ENCODE measurements at places on chromosomes 1 and 21.
A peak's percentile ranks its signal among the peaks of the same experiment; 100 is the strongest.

DNA sequence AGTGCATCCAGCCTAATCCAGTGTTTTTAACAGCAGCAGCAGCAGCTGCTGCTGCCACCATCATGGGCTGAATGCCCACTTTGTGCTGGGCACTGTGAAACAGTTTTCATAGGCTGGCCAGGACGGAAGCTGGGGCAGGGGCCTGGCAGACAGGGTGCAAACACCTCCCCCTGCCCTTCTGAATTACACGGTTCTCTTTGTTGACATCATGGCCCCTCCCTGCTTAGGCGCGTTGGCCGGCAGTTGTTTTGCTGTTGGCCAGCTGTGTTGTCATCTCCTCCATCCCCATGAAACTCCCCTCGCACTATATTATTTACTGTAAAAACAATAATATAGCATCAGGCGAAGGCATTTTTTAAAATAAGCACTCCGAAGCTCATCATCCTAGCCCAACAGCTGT, 33.1 kb downstream of the PTPRU start:
- DNase-seq: no peak

DNA sequence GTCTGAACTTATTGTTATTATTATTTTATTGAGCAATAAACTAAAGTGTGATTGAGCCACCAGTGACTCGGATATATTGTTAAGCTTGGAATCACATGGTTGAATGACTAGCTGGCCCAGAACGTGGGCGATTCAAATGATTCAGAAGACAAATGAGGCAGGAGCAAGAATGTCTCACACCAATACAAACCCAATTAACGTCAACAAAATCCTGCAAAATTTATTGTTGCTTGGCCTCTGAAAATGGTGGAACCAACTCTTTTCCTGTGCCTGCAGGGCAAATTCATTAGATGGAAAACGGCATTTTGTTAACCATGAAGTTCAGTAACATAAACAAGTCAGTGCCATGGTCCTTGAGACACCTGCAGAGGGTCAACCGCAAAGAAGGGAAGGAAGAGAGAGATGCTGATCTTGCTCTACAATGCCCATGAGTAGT, 482.0 kb downstream of the SETD4 start:
- peak; percentile 99 for DNase-seq

DNA sequence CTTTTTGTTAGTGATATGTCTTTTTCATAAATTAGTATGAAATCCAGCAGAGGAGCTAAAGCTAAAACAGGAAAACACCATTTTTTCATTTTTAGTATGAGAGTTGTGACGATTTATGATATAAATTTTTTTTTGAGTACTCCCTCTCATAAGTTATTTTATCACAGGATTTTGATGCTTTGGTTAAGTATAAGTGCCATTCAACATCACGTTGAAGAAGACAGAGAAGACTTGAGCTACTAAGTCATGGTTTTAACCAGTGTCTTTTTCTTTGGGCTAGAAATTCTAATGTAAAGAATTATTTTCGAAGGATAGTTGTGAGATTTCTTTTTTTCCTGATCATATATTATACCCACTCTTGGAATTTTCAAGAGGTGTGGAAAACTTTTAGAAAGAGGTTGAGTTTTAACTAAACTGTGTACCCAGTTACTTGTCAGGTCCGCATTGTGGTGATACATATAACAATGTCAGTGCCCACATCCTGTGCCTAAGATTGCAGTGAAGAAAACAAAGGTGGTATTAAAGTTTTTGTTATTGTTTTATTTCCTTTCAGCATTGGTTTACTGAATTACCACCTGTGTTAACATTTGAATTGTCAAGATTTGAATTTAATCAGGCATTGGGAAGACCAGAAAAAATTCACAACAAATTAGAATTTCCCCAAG, 93.8 kb downstream of the USP25 start:
- no peak for DNase-seq

GRCh38 chr1:31705080-31705866, 1.5 kb upstream of the COL16A1 start:
- DNase-seq: no peak

- peak; percentile 4 for DNase-seq
Measured at GRCh38 chr1:22825486-22826189, 115.0 kb downstream of the EPHB2 start.

- DNase-seq: no peak
Measured at GRCh38 chr21:39029086-39029755, 154.0 kb downstream of the PSMG1 start.

DNA sequence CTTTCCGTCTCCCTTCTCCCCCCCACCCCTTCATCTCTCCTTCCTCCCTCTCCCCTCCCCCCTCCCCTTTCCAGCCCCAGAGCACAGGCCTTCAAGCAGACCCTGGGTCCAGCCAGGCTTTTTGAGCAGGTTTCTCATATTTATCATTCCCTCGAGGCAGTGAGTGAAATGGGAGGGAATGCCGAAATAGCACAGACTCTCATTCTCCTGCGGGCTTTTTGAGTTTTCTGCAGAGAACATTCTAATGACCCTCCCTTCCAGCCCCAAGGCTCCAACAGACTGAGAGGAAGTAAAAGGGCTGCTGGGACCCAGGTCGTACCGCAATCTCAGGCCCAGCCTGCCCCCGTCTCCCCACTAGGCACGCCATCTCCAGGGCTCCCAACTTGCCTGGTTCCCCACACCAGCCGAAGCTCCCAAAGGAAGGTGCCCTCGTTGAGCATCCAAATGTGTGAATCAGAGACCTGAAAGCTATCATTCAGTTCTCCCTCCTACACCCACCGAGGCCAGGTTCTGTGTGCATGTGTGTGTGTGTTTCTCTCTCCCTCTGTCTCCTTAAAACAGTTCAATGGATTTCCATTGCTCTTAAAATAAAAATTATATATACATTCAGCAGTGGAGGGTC, 22.3 kb downstream of the ACTA1 start:
- DNase-seq: no peak

DNA sequence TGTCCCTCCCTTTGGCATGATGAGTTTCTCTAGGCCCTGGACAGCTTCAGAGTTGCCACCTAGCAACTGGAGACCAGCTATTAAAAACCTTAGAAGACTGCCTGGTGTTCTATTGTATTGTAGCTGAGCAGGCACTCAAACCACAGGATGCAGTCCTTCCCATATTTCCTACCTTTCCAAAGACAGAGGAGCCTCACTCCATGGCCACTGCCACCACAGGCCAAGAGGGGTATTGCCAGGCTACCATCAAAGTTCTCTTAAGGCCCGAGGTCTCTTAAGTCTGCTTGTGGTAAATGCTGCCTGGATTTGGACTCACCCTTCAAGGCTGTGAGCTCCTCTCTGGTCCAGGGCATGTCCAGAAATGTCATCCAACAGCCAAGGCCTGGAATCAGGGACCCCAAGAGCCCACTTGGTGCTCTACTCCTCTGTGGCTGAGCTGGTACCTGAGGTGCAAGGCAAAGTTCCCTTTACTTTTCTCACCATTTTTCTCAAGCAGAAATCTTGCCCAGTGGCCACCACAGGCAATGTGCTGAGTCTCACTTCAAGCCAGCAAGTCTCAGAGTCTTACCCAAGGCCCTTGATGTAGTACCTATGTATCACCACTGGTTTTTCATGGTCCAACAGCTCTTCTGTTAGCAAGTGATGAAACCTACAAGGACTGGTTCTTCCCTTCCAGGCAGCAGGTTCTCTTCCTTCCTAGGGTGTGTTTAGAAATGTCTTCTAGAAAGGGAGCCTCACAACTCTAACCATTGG, 269.4 kb downstream of the AMY1C start:
- DNase-seq: no peak

DNA sequence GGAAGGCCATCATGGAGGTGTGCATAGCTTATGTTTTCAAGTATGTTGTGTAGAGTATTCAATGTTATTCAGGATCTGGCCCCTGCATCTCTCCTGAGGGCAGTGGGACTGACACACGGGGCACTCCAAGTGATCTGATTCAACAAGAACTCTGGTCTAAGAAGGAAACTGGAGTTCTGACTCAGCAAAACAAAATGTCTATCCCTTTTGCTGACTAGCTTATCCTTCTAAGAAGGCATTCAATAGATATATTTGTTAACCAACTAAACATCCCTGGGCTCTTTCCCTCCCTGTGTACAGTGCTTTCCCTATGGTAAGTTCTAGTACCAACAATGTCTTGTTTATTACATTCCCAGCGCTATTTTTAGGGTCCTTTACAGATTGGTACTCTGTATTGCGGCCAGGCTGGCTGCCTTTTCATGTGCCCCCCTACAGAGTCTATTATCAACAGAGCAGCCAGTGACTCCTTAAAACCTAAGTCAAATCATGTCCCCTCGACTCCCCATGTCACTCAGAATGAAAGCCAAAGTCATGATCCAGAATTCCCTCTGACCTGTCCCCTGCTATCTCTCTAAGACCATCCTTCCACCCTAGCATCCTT, 304.9 kb downstream of the KCNH1 start:
- DNase-seq: no peak

DNA sequence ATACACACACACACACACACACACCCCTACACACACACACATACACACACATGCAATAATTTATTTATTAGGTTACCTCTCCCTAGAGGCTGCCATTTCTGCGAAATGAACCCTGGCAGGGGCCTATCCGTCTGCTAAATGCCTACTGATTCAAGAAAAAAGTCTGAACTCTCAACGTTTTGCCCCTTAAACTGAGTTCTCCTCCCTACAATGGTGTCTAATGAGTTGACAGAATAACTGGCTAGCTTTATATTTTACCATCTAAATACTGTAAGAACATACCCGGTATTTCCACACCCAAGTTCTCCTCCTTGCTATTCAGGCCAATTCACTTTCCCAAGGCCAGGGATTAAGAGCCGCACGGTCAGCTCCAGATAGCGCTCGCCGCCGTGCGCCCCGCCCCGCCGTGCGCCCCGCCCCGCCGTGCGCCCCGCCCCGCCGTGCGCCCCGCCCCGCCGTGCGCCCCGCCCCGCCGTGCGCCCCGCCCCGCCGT, 339 bp upstream of the RNPC3 start:
- DNase-seq: peak; percentile 22

DNA sequence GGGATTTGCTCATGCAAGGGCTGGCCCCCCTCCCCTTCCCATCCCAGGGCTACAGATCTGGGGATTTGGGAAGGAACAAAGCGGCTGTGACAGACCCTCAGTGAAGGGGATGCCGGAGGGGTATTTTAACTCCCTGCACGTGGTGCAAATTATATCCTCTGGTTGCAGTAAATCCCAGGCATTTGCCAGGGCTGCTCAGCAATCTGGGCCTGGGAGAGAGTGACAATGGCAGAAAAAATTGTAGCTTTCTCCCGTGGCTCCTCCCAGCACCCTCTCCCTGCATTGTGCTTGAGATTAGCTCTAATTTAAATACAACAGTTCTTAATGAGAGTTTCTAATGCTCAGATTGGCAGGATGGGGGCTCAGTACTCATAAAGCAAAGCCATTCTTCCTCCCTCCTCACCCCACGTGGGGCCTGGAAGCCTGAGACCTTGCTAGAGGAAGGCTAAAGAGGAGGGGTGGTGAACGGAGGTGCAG, 129.9 kb upstream of the CD34 start:
- no peak for DNase-seq

GRCh38 chr1:203797948-203798655, 2.7 kb downstream of the ZBED6 start:
- DNase-seq: no peak

DNA sequence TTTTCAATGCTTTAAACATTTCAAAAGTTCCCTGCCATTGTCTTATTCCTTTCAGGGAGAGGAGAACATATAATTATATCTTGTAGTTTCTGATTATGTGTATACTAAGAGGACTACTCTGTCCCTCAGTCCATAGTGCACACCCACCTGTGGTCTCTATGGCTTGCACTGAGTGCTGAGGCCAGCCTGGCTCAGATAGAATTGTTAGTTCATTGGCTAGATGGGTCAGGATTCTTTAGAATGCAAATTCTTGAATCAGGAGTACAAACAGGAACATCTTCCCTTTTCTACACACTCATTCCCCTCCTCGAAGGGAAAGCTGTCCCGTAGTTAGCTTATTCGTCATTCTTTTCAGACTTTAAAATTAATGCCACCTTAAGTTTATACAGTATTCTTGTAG, 8.2 kb downstream of the BACH1 start:
- no peak for DNase-seq

DNA sequence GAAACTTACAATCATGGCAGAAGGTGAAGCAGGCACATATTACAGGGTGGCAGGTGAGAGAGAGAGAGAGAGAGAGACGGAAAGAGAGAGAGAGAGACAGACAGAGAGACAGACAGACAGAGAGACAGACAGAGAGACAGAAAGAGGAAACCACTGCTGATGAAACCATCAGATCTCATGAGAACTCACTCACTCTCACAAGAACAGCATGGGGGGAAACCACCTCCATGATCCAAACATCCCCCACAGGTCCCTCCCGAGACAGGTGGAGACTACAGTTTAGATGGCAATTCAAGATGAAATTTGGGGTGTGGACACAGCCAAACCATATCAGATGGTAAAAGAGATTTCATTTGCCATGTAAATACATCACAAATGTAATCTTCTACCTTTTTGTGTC, 708.1 kb downstream of the MRPL39 start:
- no peak for DNase-seq

- DNase-seq: no peak
Measured at GRCh38 chr21:20802631-20803260, 195.5 kb upstream of the NCAM2 start.

GRCh38 chr1:52203935-52204625, 62.2 kb downstream of the ZFYVE9 start:
- no peak for DNase-seq

GRCh38 chr1:6531996-6532395, 22.3 kb downstream of the NOL9 start:
- DNase-seq: no peak

DNA sequence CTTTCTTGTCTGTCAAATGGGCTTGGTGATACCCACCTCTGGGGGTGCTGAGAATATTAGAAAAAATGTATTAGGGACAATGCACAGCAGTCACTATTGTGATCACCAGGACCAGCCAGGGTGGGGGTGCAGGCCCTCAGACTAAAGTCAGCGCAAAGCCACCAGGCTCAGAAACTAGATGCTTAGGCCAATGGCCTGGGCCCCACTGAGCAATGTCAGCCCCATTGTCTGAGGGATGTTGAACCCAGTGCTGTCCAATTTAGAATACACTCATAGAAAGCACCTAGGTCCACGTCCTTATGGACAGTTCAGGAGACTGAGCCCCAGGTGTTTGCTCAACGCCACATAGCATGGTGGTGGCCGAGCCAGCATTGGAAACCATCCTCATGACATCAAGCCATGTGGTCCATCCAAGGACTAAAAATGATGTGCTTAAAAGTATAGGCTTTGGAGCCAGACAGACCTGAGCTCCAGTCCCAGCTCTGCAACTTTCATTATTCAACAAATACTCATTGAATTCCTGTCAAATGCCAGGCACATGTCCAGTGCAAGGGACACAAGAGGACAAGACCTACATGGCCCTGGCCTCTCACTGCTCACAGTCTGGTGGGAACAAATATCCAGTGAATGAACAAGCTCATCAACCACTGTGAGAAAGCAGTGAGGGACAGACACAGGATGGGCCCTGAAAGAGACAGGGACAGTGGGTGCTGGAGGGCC, 273.8 kb downstream of the MATN1 start:
- no peak for DNase-seq

- DNase-seq: no peak
Measured at GRCh38 chr1:54615531-54616279, 7.6 kb downstream of the FAM151A start.
